Fibroblast of skin of right biceps (primary cell): ENCODE measurements at places on chromosomes 4 and X.

GRCh38 chr4:139783741-139784484 lies 118.3 kb downstream of the MGST2 start:
- DNase-seq = no peak

DNA sequence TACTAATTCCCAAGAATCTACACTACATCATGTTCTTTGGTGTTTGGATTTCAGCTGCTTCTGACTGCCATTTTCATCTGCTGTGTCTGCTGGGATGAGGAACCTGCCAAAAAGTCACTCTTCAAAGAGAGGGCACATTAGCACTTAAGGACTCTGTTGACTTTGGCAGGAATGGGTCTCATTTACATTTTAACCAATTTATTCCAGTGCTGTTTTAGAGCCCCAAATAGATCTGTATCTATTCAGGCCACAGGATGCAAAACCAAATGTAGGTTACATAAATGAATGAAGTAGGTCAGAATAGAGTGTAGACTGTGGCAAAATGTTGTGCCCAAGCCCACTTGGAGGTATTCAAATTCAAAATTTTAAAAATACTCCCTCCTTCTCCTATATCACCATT lies 14.4 kb downstream of the TXK start:
- DNase-seq = no peak

DNA sequence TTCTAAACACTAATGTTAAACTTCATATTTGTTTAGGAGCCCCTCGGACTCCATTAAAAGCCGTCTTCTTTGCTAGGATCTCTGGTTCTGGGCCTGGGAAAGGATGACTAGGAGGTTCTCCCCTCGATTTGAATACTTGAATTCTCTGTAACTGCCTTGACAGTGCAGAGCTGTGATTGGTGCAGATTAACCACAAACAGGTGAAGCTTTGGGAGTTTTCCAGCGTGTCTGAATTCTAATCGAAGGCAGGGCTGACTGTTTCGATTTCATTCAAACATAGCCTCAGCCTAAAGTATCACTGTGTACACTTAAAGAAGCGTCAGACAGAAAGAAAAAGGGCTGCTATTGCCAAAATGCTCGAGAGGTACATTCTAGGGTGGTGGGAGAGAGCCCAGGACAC lies 29.0 kb downstream of the TFDP3 start:
- no peak for DNase-seq

- DNase-seq = no peak
These were observed 37.0 kb upstream of the GPRIN3 start for GRCh38 chr4:89344571-89344970.

DNA sequence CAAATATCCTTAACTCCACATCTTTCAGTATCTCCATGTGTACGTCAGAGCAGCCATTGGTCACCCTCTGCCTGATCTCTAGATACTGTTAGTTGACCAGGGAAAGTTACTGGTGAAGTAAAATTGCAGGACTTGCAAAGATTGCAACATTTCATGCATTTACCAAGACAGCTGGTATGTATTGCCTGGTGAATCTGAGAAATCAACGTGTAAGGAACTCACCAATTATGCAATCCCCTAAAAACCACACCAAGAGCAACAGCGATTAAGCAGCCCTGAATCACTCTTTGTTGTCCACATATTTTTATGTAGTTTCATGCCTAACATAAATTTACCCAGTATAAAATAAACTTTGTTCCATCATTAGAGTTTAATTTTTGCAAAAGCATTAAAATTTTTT lies 271.2 kb downstream of the NLGN4X start:
- peak; percentile 51 for DNase-seq

- DNase-seq = no peak
These were observed 446 bp downstream of the EVC2 start for GRCh38 chr4:5707778-5708448.

DNA sequence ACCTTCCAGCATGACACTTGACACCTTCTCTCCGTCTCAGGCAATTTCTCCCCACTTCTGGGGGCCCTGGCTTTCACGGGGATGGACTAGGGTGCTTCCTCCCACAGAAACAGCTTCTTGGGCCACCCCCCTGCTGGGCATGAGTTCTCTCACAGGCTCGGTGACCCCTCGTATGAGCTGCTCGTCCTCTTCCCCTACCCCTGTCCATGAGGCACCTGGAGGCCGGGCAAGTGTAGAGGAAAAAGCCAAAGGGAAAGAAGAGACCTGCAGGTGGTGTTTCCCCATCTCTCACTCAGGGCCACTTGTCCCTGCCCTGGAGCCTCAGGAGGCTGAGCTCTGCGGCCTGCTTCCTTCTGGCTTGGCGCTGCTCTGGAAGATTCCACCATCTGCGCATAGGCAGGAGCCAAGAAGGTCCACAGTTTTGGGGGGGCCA lies 1.9 kb upstream of the RGS12 start:
- no peak for DNase-seq

DNA sequence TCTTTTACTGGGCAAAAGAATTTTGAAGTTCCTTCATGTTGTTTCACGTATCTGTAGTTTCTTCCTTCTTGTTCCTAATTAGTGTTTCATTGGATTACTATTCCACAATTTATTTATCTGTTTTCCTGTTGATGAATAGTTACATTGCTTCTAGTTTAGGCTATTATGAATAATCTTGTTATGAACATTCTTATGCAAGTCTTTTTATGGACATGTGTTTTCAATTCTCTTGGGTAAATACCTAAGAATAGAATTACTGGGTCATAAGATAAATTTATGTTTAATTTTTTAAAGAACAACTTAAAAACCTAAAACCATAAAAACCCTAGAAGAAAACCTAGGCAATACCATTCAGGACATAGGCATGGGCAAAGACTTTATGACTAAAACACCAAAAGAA lies 70.9 kb upstream of the RXFP1 start:
- DNase-seq = no peak

DNA sequence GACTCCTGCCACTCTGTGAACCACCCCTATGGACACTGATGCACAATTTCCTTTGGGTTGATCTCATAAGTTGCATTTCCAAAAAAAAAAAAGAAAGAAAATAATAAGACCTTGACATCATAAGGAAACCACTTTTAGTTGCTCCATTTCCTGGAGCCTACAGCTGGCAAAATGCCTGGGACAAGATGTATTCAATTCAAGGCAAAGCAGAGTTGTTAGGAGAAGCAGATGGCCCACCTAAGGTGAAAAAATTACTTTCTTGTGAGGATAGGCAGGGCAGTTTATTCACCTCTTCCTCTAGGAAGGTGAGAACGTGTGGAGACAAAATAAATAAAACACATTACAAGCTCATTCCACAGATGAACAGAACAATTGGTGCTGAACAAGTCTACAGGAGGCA lies 14.1 kb upstream of the SCRG1 start:
- DNase-seq = peak; percentile 69

- no peak for DNase-seq
These were observed 66.6 kb downstream of the FBXO8 start for GRCh38 chr4:174216799-174217272.

GRCh38 chr4:25358515-25359275 lies 18.4 kb upstream of the ANAPC4 start:
- DNase-seq = no peak

DNA sequence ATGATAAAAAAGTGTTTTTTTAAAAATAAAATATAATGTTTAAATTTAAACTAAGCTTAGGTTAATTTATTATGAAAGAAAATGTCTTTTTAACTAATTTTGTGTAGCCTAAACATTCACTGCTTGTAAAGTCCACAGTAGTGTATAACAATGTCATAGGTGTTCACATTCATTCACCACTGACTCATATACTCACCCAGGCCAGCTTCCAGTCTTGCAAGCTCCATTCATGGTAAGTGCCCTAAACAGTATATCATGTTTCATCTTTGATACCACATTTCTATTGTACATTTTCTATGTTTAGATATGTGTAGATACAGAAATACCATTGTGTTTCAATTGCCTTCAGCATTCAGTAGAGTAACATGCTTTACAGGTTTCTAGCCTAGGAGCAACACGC lies 530.3 kb downstream of the EPHA5 start:
- DNase-seq = no peak

- DNase-seq = peak; percentile 29
These were observed 16.4 kb downstream of the COX18 start for GRCh38 chr4:73053076-73053475.

GRCh38 chr4:141348125-141348524 lies 127.4 kb downstream of the ZNF330 start:
- no peak for DNase-seq

DNA sequence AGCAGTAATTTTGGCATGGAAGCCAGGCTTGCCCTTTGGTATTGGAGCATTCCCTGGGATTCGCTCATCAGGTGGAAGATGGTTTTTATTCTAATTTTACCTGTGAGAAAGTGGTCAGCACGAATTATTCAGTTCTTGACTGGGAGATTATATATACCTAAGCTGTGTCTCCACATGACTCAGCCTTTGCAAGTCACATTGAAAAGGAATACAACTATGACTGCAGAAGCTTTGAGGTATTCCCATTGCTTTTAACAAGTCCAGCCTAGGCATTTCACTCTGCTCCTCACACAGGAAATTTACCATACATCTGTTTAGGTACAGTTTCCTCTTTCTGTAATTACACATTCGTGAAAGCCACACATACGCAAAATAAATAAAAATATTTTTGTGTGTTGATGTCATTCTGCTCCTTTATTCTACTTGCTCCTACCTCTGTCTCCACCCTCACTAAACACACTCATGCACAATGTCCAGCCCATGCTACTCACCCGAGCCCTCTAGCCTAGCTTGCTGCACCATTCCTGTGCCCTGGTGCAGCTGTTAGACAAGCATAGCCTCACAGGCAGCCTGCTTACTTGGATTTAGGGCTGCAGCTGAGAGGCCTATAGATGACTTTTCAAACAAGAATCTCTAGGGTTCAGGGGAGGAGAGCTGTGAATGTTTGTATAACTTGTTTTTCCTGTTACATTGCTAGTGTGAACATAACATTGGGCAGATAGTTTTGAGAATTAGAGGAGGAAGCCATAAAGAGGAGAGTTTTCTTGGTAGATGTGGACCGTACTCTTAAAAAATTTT lies 504.4 kb upstream of the FAT1 start:
- DNase-seq = no peak

GRCh38 chr4:73894001-73894400 lies 24.8 kb downstream of the CXCL1 start:
- peak; percentile 42 for DNase-seq

GRCh38 chr4:8215001-8215427 lies 15.9 kb downstream of the SH3TC1 start:
- DNase-seq = peak; percentile 59

- no peak for DNase-seq
These were observed 283.5 kb downstream of the CAMK2D start for GRCh38 chr4:113478032-113478431.

DNA sequence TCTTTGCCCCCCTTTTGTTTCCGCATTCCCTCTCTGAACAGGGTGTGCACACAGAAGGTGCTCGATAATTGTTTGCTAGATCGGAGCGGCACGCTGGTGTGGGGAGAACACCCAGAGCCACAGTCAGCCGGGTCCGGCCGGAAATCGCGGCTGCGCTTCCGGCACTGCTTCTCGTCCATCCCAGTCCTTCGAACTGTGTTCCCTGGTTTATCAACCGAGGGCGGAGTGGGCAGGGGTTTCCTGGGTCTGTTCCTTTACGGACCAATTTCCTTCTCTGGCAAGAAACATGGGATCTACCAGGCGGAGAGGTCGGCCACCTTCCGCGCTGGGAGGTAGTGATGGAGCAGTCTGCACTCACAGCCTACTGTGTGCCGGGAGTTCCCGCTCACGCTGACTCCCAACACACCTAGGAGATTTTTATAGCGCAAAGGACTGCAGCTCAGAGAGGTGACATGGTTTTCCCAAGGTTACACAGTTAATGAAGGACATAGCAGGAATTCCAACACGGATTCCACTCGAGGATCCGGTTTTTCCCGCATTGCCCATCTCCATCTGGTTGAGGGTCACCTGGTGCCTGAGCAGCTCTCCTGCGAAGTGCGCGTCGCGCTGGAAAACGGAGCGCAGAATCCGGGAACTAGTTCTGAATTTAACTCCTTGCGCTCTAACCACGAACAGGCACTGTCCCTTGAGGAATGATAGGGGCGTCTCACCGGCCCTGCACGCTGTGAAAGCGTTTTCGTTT lies 6.8 kb downstream of the MSX1 start:
- DNase-seq = peak; percentile 37

GRCh38 chr4:2948895-2949781 lies 14.1 kb downstream of the NOP14 start:
- DNase-seq = no peak

DNA sequence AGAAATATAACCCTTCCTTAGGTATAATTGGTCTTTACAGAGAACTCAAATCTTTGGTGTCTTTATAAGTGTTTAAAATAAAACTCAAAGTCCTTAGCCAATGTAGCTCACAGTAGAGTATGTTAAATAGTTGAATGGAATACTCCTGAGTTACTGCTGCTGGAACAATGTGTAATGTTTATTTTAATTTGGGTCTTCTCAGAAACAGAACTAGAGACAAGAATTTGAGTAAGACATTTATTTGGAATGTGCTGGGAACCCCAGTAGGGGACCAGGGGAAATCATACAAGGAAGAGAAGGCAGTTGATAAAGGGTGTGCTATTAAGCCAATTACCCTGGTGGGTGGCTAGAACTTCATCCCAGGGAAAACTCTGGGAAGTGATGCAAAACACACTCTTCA lies 240.4 kb upstream of the LDB2 start:
- DNase-seq = peak; percentile 51

- DNase-seq = peak; percentile 22
These were observed 229.5 kb downstream of the GALNTL6 start for GRCh38 chr4:172042714-172043114.

DNA sequence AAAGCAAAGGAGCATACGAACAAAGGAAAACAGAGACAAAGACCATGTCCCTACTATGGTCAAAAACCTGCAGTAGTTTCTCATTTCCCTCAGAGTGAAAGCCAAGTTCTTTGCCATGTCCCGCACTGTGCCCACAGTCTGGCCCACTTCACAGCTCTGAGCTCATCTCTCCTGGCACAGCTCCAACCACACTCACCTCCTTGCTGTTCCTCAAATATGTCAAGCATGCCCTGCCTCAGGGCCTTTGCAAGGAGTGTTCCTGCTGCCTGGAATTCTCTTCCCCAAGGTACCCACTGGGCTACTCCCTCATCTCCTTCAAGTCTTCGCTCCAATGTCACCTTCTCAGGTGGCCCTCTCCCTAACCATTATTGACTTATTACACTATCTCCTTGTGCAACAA lies 72.1 kb downstream of the COX18 start:
- peak; percentile 13 for DNase-seq

DNA sequence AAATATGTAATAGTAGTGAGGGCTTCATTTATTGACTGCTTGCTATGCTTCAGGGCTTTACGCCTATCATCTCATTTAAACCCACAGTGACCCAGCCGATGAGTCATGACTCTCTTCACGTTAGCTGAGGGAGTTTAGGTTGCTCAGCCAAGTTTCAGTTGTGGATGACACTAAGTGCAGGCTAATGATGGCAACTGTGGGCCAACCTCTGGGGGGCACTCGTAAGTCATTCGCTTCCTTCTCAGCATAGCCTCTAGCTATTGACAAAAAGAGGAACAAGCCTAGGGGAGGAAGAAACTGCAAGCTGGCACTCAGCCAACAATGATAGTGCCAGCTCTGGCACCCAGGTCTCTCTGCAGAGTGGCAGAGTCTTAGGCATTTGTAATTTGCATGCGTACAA lies 325.0 kb downstream of the ARHGAP10 start:
- DNase-seq = peak; percentile 71
